ENCODE measurements at places on chromosomes 4 and X.

GRCh38 chr4:176054942-176055341, 10.7 kb upstream of the WDR17 start:
- no peak for DNase-seq

DNA sequence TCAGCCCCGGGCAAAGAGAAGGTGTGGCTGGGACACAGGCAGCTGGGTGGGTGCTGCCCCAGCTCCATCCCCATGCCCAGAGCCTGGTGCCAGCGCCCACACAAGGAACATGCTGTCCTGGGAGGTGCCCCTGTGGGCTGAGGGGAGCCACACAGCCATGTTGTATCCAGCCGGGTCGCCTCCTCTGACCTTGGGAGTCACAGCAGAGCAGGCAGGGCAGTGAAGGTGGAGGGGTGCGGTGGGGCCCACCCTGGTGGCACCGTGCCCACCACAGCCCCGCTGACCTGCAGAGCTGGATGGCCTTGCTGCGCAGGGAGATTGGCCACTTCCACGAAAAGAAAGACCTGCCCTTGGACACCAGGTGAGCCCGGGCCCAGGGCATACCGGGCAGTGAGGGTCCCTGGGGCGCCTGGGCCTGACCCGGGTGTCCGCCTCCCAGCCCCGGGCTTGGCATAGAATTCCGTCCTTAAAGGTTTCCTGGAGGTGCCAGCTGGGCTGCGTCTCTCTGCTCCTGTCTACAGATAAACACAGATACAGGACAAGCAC, 18.7 kb upstream of the ADD1 start:
- no peak for DNase-seq

- DNase-seq, result no peak
Measured at GRCh38 chr4:5964030-5964429, 54.2 kb downstream of the C4orf50 start.

DNA sequence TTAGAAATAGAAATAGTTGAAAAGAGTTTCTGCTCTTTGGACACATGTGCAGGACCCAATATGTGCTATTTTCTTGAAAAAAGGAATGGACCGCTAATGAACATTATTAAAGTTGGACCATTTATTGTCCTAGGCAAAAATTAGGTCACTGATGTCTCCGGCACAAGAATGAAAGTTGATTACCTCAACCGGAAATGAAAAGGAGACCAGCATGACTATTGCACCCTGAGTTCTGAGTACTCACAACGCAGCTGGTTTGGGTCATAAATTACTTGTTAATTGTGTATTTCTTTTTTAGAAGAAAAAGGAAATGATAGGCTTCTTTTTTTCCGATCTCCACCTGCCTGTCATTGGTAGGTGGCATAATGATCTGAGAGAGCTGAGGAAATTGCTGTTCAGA, 232.7 kb downstream of the ARHGAP24 start:
- DNase-seq, result no peak
